Activated CD4-positive, alpha-beta memory T cell treated with anti-CD3 and anti-CD28 coated beads, Interleukin-2, amount 10 ng/mL, durations not matched to agents 7 days and 5 days (primary cell): ENCODE measurements at places on chromosomes 7 and 10. TPM values are rescaled to one million over a fixed set of nuclear protein-coding genes. Genes with fewer than 3 reads are reported as not detected.

The ZNF853 gene
- total RNA-seq = 0.23 TPM

- DNase-seq = no peak
- H3K27me3 ChIP-seq = no peaks in the 10 kb centered on the region
- H3K4me3 ChIP-seq = no peak overlapping the region
Measured at GRCh38 chr10:124544711-124545110, 83.1 kb downstream of the LHPP start.

DNA sequence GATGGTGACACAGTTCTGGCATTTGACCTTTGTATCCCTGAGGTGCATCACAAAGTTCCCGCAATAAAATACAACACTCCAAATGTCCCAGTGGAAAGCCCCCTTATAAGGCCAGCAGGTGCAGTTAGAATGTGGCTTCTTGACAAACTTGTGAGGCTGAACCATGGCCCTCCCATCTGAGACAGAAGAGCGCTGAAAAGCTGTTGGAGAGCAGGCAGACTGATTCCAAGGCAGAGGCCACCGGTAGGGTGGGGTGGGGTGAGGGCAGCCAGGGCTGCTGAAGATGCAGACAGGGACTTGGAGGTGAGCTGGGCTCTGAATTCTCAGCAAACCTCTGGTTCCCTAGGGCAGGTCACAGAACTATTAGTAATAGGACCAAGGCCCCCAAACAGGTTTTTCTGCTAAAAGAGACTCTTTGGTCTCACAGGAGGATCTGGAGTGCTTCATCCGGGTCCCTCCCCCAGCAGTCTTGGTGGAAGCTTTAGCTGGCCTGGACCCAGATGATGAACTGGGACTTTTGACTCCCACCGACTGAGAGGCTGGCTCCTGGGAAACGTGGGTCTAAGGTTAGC, 15.6 kb upstream of the CHST3 start:
- DNase-seq = no peak
- no peaks in the 10 kb centered on the region for H3K4me1 ChIP-seq
- H3K36me3 ChIP-seq = peaks cover 11% of the 10 kb centered on the region
- peaks cover 10% of the 10 kb centered on the region for H3K27me3 ChIP-seq
- no peak overlapping the region for H3K27ac ChIP-seq
- no peak overlapping the region for H3K4me3 ChIP-seq

DNA sequence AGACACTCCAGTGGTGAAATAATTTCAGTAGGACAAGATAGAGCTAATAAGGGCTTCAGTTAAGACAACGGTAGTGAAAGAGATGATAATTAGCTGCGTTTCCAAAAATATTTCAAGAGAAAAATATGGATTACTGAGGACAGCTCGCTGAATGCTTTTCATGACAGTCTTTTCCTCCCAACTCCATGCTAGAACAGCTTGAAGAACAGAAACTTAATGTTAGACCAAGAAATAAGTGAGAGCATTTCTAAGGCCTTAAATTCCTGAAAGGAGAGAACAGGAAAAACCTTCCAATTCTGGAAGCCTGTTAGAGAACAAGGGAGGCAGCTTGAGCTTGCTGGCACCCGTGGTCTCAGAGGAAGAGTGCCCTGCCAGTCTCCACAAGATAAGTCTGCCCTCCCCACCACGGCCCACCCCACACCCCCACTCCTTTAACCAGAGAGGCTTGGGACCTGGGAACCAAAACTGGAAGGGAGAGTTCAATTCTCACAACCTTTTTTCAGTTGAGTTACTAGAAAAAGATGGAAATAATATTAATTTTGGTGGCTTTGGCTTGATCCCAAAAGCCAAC, 1148.0 kb upstream of the CELF2 start:
- H3K4me3 ChIP-seq = no peak overlapping the region
- H3K27me3 ChIP-seq = no peaks in the 10 kb centered on the region
- no peaks in the 10 kb centered on the region for H3K4me1 ChIP-seq
- no peaks in the 10 kb centered on the region for H3K36me3 ChIP-seq

- H3K27me3 ChIP-seq = no peaks in the 10 kb centered on the region
- H3K4me1 ChIP-seq = no peaks in the 10 kb centered on the region
- no peak overlapping the region for H3K27ac ChIP-seq
- DNase-seq = no peak
Measured at GRCh38 chr10:59012839-59013238, 163.6 kb upstream of the PHYHIPL start.

The VAX1 gene
- not detected for total RNA-seq

GRCh38 chr10:43952760-43953159, 304.1 kb upstream of the ZNF32 start:
- no peaks in the 10 kb centered on the region for H3K36me3 ChIP-seq
- peaks cover 20% of the 10 kb centered on the region for H3K27me3 ChIP-seq
- no peak overlapping the region for H3K4me3 ChIP-seq
- no peaks in the 10 kb centered on the region for H3K4me1 ChIP-seq

DNA sequence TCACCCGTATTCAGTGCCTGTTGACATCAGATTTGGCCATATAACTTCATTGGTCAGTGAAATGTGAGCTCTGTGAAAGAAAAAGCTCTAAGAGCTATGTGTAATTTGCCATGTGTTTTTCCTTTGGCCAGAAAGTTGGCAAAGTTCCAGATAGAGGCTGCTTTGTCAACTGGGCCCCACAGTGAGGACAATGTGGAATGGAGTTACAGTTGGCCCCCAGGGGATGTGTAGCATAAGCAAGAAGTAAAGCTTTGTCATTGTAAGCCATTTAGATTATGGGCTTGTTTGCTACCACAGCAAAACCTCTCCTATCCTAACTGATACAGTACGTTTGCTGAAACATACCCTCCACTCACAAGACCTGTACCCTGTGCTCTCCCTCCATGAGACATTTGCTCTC, 119.1 kb upstream of the HABP2 start:
- DNase-seq = no peak
- no peaks in the 10 kb centered on the region for H3K36me3 ChIP-seq
- no peak overlapping the region for H3K4me3 ChIP-seq
- H3K27ac ChIP-seq = no peak overlapping the region

The CACNB2 gene
- not detected for total RNA-seq

GRCh38 chr7:55105952-55106351, 87.1 kb downstream of the EGFR start:
- no peaks in the 10 kb centered on the region for H3K4me1 ChIP-seq
- no peak overlapping the region for H3K4me3 ChIP-seq
- H3K27ac ChIP-seq = no peak overlapping the region
- H3K27me3 ChIP-seq = peaks cover 32% of the 10 kb centered on the region
- no peaks in the 10 kb centered on the region for H3K36me3 ChIP-seq
- no peak for DNase-seq
